ENCODE measurements at places on chromosomes 3 and 15.

DNA sequence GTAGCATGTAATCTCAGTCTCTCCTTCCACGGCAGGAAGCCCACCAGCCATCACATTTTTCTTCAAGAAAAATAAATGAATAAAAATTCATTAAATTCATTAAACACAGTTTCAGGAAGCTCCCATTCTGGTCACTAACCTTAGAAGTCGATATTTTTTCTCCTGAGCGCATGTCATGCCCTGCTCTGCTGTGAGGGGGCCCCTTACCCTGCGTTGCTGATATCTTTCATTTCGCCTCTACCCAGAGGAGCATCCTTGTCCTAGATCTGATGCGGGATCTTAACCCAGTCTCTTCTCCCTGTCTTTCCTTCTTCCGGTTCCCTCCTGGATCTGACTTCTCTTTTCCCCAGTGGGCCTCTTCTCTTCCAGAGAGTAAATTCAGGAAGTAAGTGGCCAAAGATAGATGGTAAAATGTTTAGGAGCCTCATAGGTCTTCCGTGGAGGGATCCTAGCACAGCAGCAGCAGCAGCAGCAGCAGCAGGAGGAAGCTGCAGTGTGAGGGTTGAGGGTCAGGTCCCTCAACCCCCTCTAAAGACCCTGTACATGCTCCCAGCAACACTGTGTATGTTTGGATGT is 1.4 kb upstream of the ILDR1 start:
- DNase-seq = no peak

- DNase-seq = no peak
Measured at GRCh38 chr3:182392182-182392937, 400.9 kb upstream of the ATP11B start.

DNA sequence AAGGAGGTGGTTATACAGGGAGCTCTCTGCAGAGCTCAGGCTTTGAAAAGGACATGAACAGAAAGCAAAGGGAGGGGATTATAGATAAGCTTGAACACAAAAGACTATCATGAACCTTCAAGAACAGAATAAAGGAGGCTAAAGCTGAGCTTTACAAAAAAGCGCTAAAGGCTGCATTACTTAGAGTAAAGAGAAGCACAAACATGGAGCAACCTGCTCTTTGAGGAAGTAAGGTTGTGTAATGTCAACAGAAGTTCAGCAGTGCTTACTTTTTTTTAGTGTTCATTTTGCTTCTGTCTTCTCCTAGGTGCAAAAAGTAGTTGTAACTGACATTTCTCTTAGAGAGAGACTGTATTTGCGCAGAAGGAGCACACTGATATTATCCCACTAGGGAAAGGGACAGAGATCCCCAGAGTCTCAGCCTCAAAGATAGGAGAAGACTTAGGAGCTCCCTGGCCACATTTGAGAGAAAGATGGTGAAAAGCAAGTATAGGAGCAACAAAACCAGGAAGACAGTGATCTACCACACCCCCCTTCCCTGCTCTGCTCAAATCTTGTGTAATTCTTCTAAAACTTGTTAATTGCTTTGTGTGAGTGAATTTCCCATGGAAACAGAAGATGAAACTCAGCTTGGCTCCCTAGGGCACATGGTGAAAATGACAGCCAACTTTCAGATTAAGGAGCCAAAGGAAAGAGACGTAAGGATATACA is 54.7 kb downstream of the QTRT2 start:
- DNase-seq = no peak

- no peak for DNase-seq
Measured at GRCh38 chr3:46710229-46710628, 7.4 kb downstream of the PRSS50 start.

DNA sequence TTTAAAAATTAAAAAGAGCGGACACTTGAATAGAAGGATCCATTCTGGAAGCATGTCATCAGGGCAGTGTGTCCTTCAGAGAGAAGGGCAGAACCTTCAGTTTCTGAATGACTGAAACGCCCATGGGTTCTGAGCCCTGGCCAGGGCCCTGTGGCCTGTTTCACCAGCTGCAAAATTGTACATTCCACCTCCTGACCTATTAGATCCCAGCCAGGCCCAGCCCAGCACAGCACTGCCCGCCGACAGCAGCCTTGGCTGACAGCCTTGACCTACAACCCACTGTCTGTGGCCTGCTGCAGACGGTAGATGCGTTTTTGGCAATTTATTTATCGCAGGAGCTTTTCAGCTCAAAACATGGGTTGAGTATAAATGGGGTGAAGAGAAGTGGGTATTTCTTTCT is 5.9 kb upstream of the POLG start:
- no peak for DNase-seq

DNA sequence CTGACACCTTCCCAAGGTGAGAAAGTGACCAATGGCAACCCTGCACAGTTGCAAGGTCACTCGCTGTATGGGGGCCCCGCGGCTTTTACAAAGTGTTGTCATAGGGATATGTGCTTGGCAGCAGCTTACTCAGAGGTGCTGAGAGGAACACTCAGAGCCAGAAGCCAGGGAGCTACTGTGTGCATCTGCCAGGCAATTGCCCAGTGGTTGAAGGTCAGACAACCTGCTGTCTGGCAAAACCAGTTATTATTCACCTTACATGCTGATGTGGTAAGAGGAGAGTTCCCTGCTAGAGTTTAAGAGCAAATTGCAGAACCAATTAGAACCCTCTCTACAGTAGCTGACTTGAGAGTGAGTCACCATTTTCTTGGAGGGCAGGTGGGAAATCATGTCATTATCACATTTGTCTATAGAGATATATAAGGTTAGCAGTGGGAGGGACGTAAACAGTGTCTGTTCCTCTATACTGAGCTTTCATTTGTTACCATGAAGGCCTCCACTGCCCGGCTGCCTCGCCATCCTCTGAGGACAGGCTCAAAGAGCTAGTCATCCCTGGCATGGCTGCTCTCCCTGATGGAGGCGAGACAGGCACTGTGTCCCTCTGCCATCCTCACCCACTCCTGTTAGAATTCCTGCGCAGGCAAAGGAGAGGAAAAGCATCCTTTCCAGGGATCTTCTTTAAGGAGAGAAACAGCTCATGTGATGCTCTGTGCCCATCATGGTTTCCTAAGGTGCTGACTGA is 274.4 kb downstream of the PLCL2 start:
- DNase-seq = no peak
